HS-5 (cell line): ENCODE measurements at places on chromosomes 2 and 18.

DNA sequence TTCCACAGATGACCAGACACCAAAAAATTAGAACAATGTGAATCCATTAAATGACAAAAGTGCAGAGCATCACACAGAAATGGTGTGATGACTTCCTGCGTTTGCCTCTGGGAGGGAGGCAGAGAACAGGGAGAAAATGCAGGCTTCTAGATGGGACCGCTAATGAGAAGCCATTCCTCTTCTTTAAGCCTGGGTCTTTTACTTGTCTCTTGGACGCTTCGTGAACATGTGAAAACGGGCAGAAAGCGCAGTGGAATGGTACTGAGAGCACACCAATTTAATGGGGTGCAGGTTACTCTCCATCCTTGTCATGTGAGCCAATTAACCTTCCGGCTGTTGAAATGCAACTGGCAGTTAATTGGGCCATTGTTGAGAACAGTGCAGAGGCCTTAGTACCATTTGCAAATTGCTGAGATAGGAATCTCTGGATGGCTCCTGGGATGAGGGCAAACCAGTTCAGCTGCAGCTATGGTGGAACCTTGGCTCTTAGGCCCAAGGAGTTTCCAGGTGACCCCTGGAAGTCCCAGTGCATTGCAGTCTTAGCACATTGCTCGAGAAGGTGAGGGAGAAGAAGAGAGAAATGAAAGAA, 210.4 kb upstream of the CXCR4 start:
- no peak for DNase-seq

DNA sequence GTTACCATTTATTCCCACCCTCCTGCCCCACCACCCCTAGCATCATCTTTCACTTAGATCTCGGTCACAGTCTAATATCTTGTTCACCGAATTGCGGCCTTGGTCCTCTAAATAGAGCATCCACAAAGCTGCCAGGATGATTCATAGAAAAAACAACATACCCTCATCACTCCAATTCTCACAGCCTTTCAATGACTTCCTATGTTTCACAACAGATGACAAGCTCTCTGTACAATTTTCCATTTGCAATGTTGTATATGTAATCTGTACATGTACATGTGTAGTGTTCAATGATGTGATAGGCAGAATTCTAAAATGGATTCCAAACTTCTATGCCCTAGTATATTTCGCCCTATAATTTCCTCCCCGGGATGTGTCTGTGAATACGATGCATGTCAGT, 675.6 kb upstream of the CELF4 start:
- DNase-seq = no peak

DNA sequence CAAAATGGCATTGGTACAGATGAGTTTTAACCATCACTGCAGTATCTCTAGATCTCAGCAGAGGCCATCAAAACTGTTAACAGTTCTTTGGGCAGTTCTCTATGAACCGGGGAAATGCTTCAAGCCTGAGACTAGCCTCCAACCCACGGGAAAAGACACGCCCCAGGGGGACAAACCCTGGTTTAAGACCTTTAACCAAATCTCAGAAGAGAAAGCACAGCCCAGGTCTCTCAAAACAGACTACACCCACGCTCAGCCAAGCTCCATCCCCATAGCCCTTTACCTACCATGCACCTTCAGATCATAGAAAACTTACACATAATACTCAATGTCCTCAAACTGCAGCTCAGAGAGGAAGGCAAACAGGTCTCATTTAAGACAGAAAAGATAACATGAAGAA, 78.3 kb downstream of the TMEM163 start:
- no peak for DNase-seq

DNA sequence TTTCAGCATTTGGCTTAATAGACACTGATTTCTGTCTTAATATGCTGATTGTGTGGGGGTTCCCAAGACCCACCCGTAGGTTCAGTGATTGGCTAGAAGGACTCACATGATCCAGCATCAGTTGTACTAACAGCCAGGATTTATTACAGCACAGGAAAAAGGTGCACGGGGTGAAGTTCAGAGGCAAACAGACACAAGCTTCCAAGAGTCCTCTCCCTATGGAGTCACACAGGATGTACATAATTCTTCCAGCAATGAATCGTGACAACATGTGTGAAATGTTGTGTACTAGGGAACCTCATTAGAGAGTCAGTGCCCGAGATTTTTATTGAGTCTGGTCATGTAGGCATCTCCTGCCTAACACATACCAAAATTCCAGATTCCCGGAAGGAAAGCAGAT, 52.8 kb downstream of the GALNT1 start:
- DNase-seq = no peak

DNA sequence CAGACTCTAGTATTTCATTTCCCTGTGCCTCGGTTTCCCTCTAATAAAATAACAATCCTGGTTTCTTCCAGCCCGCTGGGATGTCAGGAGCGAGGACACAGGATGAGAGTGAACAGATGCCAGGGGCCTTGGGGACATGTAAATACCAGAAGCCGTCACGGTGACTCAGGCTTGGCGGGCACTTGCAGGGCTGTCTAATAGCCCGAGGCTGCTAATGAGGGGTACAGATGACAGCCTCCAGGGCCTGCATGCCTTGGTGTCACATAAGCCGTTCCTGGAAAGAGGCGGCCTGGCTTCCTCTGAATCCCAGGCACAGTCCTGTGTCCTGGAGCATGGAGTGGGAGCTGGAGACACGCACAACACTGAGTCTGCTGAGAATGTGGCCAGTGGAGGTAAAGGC, 28.2 kb downstream of the HS1BP3 start:
- DNase-seq = no peak

GRCh38 chr2:127448526-127448925, 30.3 kb downstream of the PROC start:
- DNase-seq = no peak

GRCh38 chr2:105177536-105178254, 63.8 kb upstream of the GPR45 start:
- no peak for DNase-seq

DNA sequence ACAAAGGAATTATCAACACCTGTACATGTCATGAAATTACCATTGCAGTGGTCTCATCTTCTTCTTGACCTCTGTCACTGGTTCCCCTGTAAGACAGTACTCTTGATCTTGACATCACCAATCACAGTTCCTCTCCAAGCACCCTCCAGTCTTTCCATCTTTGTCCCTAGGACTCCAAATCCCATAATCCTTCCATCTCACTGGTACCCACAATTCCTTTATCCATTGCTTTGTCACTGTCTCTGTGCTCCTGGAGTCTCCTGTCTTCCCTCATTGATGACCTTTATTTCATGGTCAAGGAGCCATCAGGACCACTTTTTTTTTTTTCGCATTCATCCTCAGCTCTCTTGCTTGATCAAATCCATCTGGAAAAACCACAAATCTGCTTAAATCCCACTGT, 56.7 kb downstream of the COL4A3 start:
- no peak for DNase-seq

- DNase-seq = no peak
These were observed 105.3 kb downstream of the HDAC4 start for GRCh38 chr2:239295377-239296019.

DNA sequence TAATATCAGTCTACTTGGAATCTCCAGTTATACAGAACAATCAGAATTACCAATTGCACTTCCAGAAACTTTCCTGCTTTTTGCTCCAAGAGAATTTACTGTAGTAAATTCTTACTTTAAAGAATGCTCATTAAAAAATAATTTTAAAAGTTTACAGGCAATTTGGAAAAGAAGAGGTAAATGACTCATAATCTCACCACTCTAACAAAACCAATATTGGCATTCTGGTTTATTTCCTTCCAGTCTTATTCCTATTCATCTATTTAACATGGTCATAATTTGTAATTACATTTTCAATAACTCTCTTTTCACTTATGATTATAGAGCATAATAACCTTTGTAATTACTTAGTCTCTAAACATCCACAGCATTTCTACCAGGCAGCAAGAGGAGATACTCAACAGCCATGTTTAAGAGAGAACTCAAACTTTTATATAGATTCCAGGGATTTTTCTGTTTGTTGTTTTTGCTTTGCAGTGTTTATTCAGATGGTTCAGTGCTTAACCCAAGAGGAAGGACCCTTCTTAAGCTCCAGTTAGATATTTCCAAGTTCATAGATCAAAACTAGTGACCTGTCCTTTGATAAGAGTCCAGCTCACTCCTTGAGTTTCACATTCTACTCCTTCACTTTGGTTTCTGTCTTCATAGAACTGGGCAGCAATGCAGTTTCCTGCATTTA, 464.7 kb downstream of the TXNL1 start:
- no peak for DNase-seq

GRCh38 chr2:102515851-102516250, 42.8 kb downstream of the SLC9A4 start:
- no peak for DNase-seq

- DNase-seq = no peak
These were observed 10.6 kb upstream of the ITGB6 start for GRCh38 chr2:160210599-160211138.

DNA sequence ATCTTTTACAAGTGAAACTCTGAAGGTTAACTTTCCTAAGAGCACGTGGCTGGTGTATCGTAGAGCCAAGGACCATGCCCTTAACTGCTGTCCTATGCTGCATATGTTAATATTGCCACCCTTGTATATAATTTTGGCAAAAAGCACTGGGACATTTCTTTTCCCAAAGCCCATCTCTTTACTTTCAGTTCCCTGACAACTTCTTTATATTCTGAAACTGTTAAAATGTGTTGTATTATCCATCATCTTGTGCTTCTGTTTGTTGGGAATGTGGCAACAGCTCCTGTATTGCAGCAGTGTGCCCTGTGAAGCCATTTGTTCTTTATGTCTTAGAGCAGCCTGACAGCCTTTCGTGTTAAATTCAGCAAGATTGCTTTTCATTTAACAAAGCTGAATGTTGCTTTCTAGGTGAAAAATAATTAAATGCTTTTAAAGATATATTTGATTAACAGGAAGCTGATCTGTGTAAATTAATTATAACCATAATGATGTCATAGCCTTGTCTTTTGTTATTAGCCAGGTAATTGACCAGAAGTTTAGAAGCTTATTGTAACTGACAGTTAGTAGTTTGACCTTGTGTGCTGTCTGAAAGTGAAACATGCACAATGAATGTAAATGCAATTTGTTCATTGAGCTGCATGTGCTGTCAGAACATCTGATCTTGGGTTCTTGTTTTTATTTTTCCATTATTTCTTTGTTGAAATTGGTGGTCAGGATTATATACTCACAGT, 9.7 kb downstream of the RHBDD1 start:
- DNase-seq = no peak

DNA sequence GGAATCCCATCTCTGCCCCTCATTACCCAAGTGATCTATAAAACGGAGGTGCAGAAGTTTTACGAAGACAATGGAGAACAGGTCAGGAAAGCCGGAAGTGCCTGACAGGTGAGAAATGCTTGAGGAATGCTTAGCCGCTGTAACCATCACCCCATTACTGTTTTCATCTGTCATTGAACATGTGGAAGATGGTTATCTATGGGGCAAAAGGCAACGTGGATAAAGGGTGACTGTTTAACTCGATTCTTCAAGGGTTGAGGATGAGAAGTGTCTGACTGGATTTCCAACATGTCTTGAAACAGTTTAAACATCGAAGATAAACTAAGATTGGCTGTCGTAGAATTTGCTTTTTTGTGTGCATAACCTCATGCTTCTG, 17.3 kb downstream of the HK2 start:
- no peak for DNase-seq

GRCh38 chr2:195824478-195824877, 167.5 kb downstream of the SLC39A10 start:
- no peak for DNase-seq

DNA sequence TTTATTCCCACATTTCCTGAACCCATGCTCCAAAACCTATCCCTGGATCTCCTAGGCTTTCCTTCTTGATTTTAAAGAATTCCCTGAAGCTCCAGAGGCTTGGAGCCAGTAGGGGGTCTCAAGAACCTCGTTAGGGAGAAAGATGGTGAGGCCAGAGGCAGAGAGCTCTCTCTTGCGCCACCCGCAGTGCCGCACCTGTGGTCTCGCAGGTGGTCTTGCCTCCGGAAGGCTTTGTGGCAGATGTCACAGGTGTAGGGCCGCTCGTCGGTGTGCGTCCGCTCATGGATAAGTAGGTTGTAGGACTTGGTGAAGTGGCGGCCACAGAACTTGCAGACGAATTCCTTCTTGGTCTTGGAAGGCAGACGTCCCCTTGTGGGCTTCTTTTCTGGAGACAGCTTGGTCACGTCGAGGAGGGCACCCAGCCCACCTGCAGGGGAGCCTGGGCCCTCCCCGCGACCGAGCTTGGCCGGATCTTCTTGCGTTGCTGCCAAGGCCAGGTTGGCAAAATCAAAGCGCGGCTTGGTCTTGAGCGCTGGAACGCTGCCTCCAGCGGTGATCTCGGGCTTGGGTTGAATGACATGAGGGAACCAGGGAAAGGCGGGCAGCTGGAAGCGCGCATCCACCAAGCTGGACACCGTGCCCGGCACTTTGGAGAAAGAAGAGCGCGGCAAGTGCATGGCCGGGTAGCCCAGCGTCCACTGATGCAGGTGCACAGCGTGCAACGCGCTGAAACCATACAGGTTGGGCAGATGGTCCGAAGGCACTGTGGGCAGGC, 5.3 kb downstream of the OSR1 start:
- DNase-seq = no peak

- no peak for DNase-seq
These were observed 25.0 kb downstream of the CELF4 start for GRCh38 chr18:37540424-37541138.

- no peak for DNase-seq
These were observed 72.8 kb downstream of the PTH2R start for GRCh38 chr2:208479342-208479741.

DNA sequence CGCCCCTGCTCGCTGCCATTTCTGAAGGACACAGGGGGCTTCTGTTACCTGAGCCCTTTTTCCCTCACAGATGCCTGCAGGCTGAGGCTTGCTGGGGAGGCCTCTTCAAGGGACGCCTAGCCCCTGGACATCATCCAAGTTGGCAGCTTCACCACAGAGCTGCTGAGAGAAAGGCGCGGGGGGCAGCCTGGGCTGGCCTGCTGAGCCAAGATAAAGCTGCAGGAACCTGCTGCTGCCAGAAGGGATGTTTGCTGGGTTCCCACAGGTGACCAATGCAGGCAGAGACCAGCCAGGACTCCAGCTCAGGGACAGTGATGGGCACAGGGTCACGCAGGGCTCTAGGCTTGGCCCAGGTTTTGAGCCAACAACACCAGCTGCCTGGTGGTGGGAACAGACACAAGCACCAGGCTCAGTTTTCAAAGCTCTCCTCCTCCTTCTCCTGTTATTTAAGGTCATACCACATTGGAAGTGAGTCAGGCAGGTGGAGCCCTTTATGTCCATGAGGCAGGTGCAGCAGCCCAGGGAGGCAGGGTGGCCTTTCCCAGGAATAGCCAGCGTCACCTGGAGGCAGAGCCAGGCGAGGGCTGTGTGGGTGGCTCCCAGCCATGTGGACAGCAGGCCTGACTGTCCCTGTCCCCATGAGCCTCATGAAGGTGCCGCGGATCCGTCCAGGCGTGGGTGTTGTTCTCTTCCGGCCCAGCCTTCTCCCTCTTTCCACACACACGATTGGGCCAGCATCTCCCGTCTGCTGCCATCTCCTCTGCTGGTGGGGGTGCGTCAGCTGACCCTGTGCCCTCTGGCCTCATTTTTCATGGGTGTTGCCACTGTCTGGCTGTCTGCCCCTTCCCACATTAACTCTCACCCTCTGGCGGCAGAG, 515.5 kb upstream of the MYT1L start:
- DNase-seq = no peak
